ENCODE measurements at places on chromosomes 16 and 17.

- DNase-seq: no peak
These were observed 20.1 kb upstream of the BCAR1 start for GRCh38 chr16:75271441-75272096.

DNA sequence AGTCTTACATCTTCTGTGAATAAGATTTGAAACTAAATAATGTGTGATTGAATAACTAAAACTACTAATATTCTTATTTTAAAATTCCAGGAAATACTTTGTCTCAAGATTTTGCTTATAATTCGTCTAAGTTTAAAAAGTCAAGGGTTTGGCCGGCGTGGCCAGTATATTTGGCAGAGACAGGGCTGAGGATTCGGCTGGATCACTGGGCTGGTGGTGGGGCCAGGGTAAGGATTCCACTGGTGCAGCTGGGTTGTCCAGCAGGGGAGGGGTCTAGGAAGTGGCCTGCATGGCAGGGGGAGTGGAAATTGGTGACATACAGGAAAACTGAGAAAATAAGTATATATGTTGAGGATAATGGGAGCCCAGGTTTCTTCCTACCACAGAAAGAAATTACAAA, 75.7 kb downstream of the MYO1D start:
- DNase-seq: no peak

DNA sequence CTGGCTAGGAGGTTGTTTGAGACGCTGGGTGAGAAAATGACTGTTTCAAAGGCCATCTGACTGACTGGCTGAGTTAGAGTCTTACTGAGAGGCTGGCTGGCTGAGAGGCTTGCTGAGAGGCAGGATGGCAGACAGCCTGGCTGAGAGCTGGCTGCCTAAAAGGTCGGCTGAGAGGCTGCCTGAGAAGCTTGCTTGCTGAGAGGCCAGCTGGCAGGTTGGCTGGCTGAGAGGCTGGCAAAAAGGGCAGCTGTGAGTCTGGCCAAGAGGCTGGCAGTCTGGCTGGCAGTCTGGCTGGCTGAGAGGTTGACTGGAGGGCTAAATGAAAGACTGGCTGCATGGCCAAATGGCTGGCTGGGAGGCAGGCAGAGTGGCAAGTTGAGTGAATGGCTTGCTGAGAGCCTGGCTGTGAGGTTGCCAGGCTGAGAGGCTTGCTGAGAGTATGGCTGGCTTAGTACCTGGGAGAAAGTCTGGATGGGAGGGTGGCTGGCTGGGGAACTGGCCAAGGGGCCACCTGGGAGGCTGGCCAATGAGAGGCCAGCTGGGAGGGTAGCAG, 35.3 kb upstream of the ACSM2B start:
- no peak for DNase-seq

DNA sequence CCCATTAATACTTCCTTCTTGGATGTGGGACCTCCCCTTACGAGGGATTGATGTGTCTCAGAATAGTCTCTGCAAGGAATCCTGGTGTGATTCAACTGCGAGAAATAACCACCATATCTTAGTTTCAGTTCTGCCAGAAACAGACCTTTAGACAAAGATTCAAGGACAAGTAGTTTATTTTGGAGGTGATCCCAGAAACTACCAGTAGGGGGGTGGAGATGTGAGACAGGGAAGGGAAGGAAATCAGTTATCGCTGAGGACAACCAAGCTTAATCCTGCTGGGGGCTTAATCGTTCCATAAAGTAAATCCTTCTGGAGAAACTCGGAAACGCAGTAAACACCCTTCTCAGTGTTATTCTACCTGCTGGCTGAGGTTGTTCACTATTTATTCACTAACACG, 5.0 kb upstream of the SDR42E1 start:
- DNase-seq: no peak

Measured in stimulated activated CD4-positive, alpha-beta T cell treated with anti-CD3 and anti-CD28 coated beads, Interleukin-12 subunit alpha, Interleukin-12 subunit beta, amount 100 ng/mL, for 4 hours (primary cell).